ENCODE measurements at places on chromosomes 5 and 9.

- DNase-seq: no peak
Observed at GRCh38 chr5:168451565-168451964, 34.7 kb upstream of the RARS1 start.

DNA sequence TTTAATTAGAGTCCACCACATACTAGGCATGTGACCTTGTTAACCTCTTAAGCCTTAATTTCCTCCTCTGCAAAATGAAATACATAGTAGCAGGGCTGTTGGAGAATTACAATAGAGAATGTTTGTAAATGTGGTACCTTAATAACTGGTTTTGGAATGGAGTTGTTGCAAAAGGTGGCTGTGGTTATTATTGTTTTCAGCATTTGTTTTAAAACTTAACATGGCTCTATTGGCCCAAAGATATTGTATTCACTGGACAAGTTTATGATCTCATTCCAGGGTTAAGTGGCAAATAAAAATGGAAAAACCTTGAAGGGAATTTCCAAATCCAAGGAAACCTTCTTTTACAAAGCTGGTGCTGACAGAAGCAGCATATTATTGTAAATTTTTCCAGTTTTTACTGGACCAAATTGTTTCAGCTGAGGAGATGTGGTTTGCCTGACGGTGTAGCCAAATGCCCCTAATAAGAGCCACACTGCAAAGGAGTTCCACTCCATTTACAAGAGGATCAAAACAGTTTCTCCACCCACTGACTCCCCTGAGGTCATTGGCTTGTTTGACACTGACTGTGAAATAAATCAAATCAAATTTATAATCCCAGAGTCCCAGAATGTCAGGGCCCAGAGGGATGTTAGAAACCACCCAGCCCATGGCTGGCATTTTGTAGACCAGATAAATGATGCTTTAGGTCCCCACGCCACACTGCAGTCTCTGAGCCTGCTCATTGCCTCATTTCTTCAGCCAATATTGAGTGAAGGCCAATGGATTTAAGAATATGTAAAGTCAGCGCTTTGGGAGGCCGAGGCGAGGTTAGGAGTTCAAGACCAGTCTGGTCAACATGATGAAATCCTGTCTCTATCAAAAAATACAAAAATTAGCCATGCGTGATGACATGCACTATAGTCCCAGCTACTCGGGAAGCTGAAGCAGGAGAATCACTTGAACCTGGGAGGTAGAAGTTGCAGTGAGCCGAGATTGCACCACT, 45.2 kb downstream of the ADRA1B start:
- DNase-seq: no peak

DNA sequence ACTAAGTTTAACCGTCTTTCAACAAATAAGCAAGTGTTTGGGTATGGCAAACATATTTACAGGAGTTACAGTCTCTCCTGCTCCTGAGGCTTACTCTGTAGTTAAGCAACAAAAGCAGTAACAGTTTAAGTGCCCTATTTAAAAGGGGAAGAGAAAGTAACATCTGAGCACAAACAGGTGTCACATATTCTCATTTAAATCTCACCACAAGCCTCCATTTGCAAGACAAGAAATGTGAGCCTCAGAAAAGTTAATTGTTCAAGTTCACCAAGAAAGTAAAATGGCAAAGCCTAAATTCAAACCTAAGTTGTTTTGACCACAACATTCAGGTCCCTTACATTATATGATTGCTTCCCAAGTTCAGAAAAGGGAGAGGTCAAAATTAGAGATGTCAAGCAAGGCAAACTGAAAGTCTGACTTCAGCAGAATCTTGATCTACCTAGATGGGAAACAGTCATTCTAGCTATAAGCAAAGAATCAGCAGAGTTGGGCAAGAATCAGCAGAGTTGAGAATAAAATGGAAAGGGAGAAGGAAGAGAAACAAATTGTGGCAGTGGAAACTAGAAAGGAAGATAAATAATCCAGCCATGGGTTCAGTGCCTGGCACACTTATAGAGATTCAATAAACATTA, 93.4 kb downstream of the STRBP start:
- DNase-seq: no peak

DNA sequence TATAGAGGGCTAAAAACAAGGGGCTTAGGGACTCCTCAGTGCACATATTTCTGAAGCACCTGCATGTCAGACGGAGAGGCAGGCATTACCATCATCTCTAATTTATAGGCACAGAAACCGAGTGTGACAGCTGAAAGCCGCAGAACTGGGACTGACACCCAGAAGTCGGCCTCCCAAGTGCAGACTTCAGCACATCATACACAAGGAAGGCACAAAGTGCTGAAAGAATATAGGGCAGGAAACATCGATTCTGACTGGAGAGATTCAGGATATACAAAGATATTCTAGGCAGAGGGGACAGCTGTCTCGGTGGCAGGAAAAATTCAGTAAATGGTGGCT, 11.2 kb downstream of the MRPS27 start:
- no peak for DNase-seq

DNA sequence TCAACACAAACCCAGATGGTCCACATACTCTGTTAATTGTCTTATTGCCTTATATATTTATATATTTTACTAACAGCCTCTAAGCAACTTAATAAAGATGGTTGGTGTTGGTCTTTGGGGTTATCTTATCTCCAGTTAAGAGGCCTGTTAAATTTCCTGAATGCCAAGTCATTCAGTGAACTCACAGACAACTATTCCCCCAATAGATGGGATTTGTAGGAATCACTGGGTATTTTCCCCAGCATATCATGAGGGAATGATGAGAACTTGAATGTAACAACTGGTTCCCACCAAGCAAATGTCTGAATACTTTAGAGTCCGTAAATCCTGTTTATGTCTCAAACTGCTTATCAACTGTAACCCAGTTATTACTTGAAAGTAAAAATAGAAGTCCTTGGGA, 42.7 kb upstream of the RETREG1 start:
- no peak for DNase-seq

DNA sequence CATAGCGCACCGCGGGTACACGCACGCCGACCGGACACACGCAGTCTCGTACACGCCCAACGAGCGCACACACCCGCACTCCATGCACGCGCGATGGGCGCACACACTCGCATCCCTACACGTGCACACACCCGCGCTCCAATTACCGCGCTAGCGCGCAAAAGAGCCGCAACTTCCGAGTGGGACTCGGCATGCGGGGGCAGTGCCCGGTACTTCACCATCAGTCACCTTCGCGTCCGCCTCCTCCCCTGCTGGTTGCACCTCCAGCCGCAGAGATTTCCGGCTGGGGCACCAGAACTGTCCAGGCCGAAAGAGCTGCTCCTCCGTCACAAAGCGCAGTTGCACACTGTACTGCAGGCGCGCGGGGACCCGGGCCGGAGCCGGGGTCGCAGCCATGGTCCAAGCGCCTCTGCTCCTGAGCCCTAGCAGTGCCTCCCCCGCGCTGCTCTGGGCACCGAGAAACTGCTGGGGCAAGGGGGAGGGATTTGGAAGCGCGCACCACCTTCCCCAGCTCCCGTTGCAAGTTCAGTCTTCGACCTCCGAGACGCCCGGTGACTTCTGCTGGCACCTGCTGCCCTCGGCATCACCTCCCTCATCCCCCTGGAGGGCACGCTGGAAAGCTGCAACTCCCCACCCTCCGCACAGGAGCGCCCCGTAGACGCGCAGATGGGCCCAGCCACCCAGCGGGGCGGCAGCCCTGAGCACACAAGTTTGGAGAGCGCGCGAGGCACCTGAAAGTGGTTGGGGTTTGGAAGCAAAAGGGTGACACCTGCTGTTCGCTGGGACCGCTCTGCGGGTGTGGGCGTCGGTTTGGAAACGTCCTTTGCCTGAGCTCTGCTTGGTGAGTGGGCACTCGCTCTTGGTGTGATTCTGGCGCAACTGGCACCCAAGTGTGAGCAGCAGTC, 337.4 kb upstream of the PUM3 start:
- DNase-seq: peak; percentile 0

DNA sequence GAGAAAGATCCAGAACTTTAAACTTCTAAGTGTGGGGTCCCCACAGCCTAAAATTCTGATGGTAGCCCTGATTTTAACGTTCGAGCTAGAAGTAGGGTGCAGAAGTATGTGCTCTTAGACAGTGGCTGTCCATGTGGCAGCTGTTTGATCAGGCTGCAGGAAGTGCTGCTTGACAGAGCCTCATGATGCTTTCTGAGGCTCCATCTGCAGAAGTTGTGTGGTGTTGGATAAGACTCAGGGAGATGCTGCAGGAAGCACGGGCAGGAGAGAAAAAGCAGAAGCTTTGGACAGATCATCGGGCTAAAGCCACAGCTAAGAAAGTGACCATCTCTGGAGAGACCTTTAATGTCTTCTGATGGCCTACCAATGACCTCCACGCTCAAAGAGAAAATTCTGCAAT, 8.1 kb downstream of the MTMR12 start:
- DNase-seq: no peak

GRCh38 chr5:128535251-128535650, 2.8 kb downstream of the FBN2 start:
- DNase-seq: no peak

GRCh38 chr5:179375831-179376365, 30.6 kb upstream of the ADAMTS2 start:
- DNase-seq: no peak

DNA sequence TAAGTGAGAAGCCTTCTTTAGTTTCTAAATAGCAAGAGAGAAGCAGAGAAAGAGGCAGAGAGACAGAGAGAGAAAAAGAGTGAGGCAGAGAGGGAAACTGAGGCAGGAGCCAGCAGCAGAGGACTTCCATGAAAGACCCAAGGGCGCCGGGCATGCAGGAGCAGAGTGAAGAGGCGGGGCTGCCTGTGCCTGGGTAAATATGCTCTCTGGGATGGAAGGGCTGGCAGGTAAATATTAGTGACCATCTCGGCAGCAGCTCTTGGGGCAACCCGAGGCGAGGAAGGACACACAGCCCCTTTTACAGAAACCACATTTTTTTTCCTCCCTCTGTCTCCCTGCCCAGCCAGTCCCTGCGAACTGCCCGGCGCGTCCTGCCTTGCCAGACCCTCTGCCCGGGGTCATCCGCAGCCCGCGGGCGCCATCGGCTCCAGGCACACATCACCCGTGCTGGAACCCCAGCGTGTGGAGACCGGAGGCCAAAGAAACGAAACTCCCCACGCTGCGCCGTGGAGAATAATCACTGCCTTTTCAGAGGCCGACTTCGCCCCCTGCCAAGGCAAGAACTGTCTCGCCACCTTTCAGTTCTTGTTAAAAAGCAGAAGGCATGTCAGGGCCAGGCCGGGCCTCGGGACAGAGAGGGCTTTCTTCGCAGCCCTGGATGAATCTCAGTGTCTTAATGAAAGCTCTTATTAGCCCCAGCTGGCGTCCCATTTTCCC, 61.3 kb downstream of the BOD1 start:
- no peak for DNase-seq

- DNase-seq: no peak
Observed at GRCh38 chr9:92483627-92484545, 1.6 kb upstream of the ASPN start.

- DNase-seq: no peak
Observed at GRCh38 chr9:99222416-99223270, 561 bp downstream of the SEC61B start.

GRCh38 chr5:88727705-88728313, 155.2 kb downstream of the MEF2C start:
- DNase-seq: no peak

DNA sequence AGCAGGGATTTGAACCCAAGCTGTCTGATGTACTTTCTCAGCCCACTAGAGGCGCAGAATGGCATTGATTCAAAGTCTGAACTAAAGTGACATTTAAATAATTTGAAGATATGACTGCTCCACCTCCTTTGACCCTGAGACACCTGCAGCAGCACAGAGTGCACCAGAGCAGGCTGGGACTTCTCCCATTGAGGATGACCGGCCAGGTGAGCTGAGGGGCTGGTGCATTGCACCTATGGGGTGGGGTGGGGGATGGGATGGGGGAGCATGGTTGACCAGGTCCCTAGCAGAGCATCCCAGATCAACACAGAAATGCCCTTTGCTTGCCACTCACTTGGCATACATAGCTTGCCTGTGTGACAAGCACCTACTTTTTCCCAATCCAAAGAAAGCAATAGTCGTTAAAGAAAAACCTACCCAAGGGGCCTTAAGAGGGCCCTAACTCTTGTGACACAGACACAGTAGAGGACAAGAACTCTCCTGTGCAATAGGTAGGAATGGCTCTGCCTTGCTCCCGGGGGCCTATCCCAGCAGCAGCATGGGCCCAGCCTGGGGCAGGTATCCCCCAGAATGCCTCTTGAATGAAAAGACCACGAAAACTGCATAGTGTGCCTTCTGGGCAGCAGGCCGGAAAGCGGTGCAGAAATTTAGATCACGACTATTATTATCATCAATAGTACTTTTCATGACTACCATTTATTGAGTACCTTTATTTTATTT, 6.5 kb downstream of the SH3PXD2B start:
- DNase-seq: no peak

GRCh38 chr5:89452081-89452480, 569.1 kb upstream of the MEF2C start:
- DNase-seq: no peak

- no peak for DNase-seq
Observed at GRCh38 chr5:96569770-96570169, 92.4 kb upstream of the CAST start.

DNA sequence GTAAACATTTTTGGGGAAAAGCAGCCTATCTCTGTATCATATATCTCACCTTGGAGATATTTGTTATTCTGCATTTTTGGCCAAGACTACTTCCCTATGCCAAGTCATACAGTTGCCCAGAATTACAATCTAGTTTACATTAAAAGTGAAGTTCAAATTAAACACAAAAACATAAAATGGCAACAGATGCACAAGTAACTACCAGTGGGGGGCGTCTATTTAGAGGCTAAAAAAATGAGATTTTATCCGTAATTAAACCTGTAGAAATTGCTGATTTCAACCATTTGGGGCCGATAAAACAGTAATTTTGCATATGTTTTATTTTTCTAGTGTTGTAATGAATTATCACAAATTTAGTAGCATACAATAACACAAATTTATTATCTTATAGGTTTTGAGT, 787.1 kb upstream of the CHD1 start:
- no peak for DNase-seq

- DNase-seq: no peak
Observed at GRCh38 chr5:148488757-148489156, 105.0 kb downstream of the FBXO38 start.

- no peak for DNase-seq
Observed at GRCh38 chr9:127186806-127187205, 64.4 kb upstream of the ANGPTL2 start.

DNA sequence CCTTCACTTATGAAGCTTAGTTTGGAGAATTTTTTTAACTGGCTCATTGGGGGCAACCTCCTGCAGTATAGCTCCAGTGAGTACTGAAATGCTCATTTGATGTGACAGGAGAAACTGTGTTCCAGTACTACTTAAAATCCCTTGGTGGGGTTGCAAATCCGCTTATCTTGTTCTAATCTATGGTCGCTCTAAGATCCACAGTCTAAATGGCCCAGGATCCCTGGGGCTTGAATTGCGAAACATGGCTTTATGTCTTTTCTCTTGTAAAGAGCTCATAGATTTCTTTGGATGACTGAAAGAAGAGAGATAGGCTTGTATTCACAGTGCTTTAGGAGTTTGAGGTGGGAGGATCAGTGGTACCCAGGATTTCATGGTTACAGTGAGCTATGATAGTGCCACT, 52.7 kb downstream of the ADAMTSL1 start:
- no peak for DNase-seq

GRCh38 chr9:34125681-34126206, 754 bp downstream of the DCAF12 start:
- DNase-seq: no peak

GRCh38 chr9:127398715-127399400, 1.9 kb downstream of the SLC2A8 start:
- DNase-seq: no peak

Measured in stimulated activated CD4-positive, alpha-beta T cell treated with anti-CD3 and anti-CD28 coated beads, Interleukin-1b, Interleukin-23, amount 100 ng/mL, for 4 hours (primary cell).